Activated naive CD4-positive, alpha-beta T cell treated with anti-CD3 and anti-CD28 coated beads, Interleukin-2, amount 50 U/mL, for 16 hours (primary cell): ENCODE measurements at places on chromosomes 6 and 20.
A peak's percentile ranks its signal among the peaks of the same experiment; 100 is the strongest.

DNA sequence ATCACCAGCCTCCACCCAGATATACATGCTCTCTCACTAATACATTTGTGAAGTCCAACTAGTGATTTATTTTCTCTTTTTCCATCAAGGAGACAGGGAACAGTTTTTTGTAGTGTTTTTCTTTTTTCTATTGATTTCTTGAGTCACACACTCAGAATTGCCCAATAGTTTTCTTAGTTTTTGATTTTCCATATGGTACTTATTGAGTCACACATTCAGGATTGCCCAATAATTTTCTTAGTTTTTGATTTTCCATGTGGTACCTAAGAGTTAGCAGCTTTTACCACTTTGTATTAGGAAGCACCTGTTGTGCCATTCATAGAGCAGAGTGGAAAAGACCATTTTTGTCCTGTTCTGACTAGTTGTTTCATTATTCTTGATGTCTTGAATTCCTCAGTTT, 1268.8 kb downstream of the EPHA7 start:
- no peak for DNase-seq

- no peak for DNase-seq
These were observed 3.8 kb downstream of the TTI1 start for GRCh38 chr20:38029453-38029852.

- DNase-seq: no peak
These were observed 40.7 kb upstream of the CCDC167 start for GRCh38 chr6:37540390-37540789.

GRCh38 chr6:154805288-154805911, 72.2 kb downstream of the SCAF8 start:
- no peak for DNase-seq

- no peak for DNase-seq
These were observed 452.9 kb upstream of the EYS start for GRCh38 chr6:66159937-66160336.

DNA sequence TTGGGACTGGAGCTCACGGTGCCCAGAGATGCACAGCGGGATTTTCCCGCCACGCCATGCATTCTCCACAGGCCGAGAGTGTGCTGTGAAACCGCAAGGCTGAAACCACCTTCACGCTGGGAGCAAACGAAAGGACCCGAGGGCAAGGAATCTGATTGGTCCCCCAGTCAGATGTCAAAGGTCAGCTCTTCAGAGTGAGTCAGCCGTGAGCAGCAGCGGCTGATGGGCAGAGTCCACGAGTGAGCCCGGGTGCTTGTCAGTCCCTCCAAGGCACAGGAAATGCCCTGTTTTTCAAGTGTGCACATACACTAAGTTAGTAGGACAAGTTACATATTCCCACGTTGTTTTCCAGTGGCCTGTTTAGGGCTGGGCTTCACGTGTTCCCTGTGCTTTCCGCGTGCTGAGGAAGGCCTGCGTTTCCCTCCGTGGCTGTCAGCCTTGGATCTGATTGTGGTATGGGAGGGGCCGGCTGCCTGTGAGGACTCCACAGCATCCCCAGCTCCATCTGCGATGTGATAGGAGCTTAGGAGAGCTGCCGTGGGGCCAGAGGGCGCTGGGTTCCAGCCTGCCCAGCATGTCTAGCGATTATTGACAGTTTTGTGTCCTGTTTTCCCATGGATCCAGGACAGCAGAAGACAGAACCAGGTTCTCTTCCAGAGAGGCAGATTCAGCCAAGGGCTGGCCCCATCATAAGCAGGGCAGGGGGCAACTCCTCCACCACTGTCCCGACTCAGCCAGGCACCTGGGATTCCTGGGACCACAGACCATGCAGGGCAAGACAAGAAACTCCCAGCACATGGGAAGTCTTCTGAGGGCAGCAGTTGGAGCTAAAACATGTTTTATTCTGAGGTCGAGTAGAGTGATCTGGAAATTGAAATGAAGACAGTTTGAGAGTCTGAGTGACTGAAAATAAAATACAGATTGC, 38.2 kb upstream of the FRMD1 start:
- DNase-seq: no peak

DNA sequence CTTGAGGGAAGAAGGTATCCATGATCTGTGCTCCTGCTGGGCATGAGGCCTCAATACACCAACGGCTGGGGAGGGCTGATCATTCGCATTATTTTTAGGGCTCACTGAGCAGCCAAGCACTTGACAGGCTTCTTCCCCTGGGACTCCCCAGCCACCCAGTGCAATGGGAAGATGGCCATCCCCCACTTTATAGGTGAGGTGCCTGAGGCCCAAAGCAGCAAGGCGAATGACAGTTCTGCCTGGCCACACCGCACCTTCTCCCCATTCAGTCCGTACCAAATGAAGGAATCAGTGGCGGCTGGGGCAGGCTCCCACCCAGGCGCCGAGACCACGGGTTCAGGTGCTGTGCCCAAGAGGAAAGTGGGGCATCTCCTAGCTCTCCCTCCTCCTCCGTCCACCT, 4.4 kb upstream of the FAM209A start:
- DNase-seq: no peak

DNA sequence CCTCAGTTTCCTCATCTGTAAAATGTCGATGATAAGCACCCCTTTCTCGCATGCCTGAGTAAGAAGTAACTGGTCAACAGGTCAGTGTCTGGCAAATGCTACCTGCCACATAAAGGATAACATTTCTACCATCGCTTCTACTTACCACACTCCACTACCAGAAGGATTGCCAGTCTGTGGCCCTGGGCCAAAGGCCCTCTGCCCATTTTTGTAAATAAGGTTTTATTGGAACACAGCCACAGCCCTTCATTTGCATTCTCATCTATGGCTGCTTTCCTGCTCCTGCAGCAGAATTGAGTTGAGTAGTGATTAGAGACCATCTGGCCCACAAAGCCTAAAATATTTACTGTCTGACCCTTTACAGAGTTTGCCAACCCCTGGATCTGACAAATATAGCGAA, 121.8 kb downstream of the TOX2 start:
- no peak for DNase-seq

DNA sequence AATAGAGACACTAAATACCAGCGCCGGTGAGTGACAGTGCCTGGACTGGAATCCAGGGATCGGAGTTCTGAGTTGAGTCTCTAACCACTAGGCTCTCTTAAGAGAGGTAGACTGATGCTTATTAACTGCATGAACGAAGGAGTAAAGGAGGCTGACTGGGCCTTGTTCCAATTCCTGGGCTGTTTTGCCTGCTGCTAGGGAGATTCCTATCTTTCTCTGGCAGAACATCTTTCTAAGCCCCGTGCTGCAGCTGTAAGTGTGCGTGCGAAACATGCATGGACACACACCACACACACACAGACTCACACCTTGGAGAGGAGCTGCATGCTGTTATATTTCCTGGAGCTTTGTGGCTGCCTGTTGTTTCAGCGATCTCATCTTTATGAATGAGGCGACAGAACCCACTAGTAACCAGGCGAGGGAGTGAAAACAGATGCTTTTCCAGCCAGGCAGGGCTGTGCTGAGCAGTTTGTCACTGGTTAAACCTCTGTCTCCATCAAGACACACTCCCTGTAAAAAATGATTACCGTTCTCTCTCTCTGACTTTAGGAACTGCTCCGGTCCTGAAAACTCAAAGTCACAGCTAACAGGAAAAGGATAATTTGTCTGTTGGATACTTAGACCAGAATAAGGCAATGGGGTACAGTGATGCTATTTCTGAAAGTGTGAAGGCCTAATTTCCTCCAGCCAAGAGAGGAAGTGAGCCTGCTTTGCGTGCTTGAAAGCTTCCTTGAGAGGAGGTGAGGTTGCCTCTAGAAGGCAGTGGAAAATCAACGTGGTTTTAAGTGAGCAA, 157.4 kb upstream of the ZNF217 start:
- peak; percentile 21 for DNase-seq
